ENCODE measurements at places on chromosomes 3 and 15.

DNA sequence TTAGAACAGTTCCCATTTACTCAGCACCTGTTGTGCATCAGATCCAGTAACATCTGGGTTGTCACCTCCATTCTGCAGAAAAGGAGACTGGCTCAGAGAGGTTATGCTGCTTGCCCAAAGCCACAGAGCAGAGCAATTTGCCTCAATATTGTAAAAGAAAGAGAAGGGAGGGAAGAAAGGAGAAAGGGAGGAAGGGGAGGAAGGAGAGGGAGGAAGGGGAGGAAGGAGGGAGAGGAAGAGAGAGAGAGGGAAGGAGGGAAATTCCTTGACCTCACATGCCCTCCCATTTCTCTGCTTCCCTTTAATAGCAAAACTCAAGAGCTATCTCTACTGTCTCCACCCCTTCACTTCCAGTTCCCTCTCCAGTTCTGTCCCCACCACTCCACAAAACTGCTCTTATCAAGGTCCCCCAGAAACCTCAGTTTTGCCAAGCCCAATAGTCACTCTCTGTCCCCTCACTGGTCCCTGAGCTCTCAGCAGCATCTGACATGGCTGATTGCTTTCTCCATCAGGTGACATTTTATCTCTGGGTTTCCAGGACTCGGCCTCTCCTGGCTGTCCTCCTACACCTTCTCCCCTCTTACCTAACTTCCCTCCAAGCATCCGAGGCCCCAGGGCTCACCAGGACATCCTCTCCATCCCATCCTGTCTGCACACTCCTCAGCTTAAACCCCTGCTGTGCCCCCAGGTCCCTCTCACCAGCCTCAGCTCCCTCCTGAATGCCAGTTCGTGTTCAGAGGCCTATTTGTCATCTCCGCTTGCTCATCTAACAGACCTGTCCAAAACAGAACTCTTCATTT lies 104.7 kb upstream of the LINGO1 start:
- DNase-seq, result no peak

GRCh38 chr3:160135851-160136250 lies 89.4 kb upstream of the C3orf80 start:
- no peak for DNase-seq

- no peak for DNase-seq
These were observed 176.5 kb downstream of the THSD4 start for GRCh38 chr15:71291723-71292122.

DNA sequence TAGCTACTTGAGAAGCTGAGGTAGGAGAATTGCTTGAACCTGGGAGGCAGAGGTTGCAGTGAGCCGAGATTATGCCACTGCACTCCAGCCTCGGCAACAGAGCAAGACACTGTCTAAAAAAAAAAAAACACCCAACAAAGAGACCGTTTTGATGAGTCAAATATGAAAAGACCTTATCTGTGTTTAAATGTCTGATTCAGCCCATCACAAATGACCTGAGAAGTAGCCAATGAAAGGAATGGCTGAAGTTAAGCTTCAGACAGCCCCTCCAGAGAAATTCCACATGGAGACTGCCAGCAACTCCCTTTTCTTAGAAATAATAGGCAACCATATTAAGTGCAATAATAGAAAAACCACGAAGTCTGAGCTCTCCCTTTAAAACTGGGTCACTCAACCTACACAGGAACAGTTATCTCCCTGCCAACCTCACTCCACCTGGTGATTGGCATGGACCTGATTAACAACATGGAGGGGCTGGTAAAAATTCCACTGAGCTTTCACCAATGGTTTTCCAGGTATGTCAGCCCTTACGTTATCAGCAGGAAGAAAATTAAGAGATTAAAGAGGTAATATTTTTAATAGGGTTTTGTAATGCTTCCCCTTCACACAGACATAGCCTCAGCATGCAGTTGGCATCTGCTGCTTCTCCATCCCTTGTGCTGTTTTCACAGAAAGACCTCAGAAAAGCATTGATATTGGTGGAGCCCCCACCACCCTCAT lies 238.1 kb upstream of the STT3B start:
- DNase-seq, result no peak

GRCh38 chr3:147963711-147964110 lies 554.5 kb downstream of the ZIC1 start:
- no peak for DNase-seq

All from stimulated activated naive B cell treated with anti-CD40 and anti-IgM and Interleukin-4, amounts not matched to agents 10 μg/mL and 1 μg/mL and 100 μg/mL, for 72 hours (primary cell).